ENCODE measurements at places on chromosomes 4 and X.
A peak's percentile ranks its signal among the peaks of the same experiment; 100 is the strongest.

- DNase-seq, result no peak
Observed at GRCh38 chr4:168995537-168996295, 14.3 kb downstream of the CBR4 start.

DNA sequence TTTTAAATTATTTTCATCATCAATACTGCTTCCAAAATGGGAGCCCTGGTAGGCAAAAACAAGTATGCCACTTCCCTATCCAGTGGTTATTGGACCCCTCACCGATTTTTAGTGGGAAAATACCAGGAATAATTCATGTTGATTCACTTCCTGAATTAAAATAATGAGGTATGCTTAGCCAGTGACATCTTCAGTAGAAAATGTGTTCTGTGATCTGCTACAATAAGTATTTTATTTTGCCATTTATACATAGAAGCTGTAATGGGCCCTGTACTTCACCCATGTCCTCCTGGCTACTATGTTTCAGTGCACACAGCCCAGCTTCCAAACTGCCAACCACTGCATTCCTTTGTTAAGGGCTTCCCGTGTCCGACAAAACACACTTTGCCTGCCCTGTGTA, 41.0 kb upstream of the KLHL34 start:
- DNase-seq, result no peak

DNA sequence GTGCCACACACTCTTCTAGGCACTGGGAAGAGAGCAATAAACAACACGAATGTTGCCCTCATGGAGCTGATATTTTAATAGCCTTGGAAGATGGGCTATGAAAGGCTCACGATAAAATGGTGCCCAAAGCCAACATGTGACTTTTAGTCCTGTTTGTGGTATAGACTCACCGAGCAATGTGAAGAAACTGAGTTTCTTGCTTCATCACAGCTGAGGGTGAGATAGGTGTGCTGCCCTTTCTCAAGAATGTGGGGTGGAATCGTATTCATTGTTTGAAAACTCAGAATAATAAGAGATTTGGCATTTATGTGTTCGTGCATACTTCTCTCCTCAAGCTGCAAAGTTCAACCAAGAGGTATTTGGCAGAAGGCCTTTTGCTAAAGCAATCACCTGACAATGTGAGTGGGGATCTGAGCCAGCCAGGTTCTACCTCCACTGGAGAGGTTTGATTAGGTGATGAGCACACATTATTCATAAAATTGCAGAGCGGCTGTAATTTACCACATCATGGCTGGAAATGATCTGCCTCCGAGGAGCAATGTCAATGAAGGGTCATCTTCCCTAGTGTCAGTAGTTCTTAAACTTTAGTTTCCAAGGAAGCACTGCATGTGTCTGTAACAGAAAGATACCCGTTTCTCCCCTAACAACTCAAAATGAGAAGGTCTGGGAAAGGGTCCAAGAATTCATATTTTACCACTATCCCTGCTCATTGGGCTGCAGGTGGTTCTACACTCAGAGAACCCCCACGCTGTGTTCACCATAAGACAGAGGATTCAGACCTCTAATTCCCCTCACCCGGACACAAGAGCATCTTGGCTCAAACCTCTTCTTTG, 41.9 kb upstream of the CBR4 start:
- DNase-seq, result no peak

DNA sequence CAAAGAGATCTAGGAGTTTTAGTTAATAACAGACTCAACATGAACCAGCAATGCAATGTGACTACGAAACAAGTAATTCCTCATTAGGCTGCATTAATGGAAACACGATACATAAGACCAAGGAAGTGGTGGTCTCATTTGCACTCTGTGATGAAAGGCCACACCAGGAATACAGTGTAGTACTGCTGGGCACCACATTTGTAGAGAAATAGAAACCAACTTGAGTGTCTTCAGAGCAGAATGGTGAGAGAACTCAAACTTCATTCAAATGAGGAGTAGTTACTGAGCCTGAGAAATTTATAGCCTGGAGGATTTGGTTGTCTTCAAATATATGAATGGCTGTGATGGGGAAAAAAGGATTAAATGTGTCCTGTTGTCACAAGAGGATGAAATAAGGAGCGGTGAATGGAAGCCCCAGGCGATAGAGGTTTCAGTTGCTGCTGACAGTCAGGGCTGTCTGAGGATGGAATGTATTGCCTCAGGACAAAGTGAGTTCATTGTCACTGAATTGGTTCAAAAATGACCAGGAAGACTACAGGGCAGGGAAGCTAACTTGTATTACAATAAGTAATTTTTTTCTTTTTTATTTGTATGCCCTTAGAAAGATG, 50.9 kb downstream of the NFKB1 start:
- DNase-seq, result no peak

DNA sequence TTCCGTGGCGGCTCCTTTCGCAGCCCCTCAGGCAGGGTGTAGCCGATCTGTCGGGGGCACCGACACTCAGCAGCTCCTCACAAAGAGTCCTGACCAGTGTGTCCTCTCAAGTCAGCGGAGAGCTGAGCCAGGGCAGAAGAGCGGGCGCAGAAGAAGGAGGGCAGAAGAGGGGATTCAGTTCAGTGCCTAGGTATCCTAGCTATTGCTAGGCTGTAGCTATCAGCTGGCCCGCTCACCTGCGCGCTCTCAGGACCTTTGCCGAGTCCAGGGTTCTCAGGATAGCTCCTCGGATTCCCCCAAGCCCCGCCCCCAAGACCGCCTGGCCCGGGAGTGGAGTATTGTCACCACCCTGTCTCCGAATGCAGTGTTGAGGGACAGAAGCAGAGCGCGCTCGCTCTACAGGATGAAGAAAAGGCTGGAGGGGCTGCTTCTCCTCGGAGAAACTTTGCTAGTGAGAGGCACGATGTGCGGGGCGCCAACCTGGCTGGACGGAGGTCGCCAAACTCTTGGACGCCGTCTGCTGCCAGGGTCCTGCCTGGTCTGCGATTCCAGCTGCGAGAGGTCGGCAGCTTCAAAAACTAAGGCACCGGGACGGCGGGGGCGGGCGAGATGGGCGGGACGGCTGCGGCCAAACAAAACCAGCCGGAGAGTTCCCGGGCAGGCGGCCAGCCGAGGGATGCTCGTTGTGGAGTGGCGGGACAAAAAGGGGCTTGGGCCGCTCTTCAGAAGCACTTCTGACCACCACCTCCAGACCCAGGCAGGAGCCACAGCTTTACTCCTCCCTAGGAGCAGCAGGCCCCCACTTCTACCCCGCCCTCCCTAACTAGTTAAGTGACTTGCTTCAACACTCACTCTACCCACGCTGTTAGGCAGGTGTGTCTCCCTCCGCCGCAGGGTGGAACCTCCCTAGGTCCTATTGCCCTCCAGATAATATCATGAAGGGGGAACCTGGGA, at the start of gene XKRX:
Gene XKRX (minus strand): TSS at position 258 of the 954 bp plus-strand sequence. CDS start 613 bp downstream, outside the sequence.
- peak; percentile 13 for DNase-seq

- DNase-seq, result no peak
Observed at GRCh38 chr4:177256950-177257349, 52.7 kb upstream of the NEIL3 start.

GRCh38 chrX:139126493-139126892, 404.0 kb upstream of the F9 start:
- no peak for DNase-seq

GRCh38 chrX:132622130-132622529, 133.3 kb upstream of the MBNL3 start:
- DNase-seq, result no peak

- no peak for DNase-seq
Observed at GRCh38 chr4:110106931-110107296, 91.5 kb downstream of the ELOVL6 start.

DNA sequence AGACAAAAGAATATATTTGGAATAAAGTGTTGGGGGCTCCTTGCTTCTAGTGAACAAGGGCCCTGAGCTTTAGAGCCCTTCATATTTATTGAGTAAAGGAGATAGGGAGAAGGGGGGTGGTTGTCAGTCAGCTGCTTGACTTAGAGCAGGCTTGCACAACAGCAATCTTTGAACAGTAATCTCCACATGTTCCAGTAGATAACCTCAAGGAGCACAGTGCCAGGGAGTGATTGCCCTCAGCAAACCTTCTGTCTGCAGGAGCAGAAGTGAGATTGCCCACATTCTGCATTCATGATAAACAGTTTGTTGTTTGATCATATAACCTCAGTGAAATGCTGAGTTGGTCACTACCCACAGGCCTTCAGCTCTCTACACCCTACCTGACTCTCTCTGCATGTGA, 205.8 kb upstream of the CXCL13 start:
- no peak for DNase-seq

GRCh38 chr4:98969878-98970785, 25.4 kb upstream of the METAP1 start:
- no peak for DNase-seq

DNA sequence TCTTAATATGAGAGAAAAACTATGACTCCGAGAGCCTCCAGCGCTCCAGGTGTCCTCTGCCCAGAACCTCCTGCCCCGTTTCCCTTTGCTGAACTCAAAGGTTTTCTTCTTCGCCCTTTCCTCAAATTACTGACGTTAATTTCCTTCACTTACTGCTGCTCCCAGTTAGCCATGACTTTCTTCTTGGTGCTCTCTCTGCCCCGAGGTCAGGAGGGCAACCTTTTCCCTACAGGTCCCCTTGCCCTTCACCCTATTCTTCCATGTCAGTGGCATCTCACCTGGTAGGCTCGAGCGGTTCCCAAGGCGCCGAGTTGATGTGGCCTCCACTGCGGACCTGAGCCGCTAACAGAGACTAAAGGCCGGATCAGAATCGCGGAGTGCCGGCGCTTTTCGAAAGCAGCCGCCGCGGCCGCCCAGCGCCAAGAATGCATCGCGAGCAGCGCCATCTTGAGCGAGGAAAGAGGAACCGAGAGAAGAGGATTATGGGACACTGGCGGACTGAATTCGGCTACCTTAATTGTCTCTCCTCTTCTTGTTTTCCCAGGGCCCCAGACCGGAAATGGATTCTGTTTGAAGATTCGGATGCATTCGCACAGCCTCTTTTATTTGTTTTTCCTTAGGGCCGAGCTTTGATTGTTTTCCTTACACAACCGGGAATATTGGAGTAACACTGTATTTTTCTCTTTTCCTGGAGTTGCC, at the start of gene ABCB7:
Gene ABCB7 (minus strand): TSS at position 457 of the 699 bp plus-strand sequence. CDS start 11 bp downstream, at position 446.
- peak; percentile 85 for DNase-seq

DNA sequence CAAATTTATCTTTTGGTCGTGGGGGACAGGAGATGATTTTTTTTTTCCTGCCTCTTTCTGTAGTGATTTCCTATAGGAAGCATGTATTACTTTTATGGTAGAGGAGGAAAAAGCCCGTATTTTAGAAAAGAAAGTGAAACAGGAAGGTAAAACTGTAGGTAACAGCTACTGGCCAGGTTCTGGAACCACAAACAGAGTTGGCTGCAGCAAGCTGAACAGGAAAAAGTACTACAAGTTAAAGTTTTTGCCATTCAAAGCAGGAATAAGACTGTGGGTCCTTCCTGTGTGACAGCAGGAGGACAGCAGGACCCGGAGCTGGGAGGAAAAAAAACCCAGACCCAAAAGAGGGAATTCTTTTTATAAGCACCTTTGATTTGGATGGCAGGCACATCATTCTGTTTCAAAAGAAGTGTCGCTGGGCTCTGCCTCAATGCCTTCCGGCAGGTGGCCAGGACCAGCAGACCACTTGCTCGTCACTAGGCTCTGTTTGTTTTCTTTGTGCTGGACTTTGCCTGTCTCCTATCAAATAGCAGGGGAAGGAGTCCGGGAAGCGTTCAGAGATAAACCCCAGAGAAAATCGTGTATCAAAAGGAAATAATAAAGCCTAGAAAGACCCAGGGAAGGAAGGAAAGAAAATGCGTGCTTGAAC, 277.9 kb downstream of the ADGRA3 start:
- DNase-seq, result no peak

- no peak for DNase-seq
Observed at GRCh38 chr4:45119376-45119775, 393.0 kb upstream of the GNPDA2 start.

- DNase-seq, result no peak
Observed at GRCh38 chrX:105658136-105658535, 164.2 kb upstream of the NRK start.

DNA sequence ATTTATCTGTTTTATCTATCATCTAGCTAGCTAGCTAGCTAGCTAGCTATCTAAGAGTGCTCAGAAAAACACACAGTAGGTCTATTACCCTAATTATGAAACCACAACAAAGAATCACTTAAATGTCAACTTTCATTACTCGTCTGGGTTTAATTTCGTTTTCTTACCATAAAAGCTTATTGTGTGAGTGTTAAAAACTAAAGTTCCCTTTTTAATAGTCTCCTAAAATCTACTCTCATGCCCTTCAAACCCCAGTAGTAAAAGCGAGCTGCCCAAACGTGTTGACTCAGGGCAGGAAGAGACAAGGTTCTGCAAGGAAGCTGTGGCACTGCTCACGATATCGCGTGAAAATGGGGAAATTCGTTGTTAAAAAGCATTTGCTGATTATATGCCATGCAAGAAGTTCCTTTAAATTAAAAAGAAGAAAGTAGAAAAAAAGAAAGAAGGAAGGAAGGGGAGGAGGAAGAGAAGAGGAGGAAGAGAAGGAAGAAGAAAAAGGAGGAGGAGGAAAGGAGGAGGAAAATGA, 595 bp downstream of the MBNL3 start:
- peak; percentile 57 for DNase-seq

GRCh38 chr4:187387739-187388138, 607.8 kb upstream of the ZFP42 start:
- no peak for DNase-seq

DNA sequence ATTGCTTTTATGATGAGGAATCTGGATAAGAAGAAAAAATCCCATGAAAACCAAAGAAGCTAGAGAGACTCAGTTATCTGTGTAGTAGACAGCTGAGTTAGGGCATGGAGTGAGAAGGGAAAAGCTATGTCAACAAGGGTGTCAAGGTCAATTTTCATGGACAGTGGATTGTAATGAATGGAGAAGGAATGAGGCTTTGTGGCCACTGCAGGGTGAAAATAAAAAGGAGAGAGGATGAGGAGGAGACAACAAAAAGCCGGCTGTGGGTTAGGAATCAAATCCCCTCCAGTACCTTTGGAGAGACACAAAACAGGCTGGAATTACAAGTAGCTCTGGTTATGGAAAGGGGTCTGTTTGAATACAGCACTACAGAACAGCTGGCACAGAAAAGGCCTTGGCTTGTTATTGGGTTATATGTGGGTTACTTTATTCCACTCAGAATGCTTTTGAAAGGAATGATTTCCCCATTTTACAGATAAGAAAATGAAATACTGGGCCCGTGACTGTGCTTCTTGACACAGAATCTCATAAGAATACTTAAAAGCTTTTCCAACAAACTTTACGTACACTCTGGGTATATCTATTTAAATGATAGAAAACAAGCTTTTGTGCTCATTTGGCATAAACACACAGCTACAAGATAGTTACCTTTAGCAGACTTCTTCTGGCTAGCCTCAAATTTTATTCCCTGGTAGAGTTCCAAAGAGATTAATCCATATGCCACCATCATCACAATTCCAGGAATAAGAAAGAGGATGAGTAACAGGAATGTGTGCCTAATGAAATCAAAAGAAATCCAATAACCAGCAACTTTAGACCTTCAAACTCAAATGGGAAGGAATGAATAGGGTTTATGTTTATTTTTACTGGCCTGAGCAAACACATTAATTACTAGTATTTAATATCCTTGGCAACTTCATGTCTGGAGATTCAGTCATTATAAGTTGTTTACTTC, 7.5 kb downstream of the CCKAR start:
- DNase-seq, result no peak

- no peak for DNase-seq
Observed at GRCh38 chr4:137531168-137531985, 917 bp downstream of the PCDH18 start.

Measured in NCI-H1694 treated with DMSO at 0.1 percent for 48 hours (cell line).